ENCODE measurements at places on chromosomes 11 and 22. TPM values are rescaled to one million over a fixed set of nuclear protein-coding genes. Genes with fewer than 3 reads are reported as not detected.

Gene SEPTIN3
- 2.3 TPM for total RNA-seq

DNA sequence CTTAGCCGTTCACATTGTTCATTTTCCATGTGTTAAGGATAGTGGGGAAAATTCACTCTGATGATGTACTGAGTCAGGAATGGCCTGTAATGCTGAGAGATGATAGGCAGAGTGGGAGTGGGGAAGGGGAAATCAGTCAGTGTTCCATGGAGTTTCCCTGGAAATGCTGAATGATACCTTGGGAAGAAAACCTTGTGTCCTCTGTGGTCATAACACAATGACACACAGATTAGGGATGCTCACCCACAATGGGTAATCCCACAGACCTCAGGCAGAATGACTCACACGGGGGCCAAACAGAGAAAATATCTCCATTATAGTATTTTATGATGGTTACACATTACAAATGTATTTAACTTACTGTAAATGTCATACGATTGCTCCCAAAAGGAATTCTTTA lies 118.0 kb downstream of the SNX19 start:
- DNase-seq, result no peak
- H3K36me3 ChIP-seq, result no peaks in the 10 kb centered on the region

DNA sequence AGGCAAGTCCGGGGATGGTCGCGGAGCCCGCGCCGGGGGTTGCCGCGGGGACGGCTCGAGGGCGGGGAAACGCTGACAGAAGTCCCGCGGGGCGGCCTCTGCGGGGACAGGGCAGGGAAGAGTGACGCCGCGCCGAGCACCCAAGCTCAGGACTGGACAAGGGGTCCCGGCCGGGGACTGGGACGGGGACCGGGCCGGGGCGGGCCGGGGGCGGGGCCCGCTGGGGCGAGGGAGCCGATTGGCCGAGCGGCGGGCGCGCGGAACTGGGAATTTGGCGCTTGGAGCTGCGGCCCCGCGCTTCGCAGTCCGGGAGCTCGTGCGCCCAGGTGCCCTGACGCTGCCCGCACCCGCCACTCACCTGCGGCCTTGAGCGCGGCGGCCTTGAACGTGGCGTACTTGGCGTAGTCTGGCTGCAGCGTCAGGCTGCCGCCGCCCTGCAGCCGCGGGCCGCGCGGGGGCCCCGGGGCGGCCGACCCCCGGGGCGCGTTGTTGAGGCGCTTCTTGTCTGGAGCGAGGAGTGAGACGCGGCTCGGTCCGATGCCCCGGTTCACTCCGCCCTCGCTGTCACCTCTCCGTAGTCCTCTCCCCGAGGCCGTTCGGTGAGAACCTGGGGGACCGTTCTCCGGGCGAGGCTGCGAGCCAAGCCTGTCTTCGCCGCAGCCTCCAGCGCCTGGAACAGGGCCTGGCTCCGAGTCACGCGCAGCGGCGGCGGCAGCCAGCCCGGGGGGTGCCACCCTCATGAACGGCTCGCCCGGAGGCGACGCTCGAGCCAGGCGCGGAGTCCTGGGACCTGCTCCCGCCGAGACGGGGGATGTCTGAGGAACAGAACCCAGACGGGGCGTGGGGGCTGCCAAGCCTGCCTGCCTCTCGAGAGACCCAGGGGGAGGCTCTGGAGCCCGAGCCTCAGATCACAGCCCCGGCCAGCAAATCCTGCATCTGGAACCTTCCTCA lies 4.5 kb downstream of the SHISA8 start:
- H3K36me3 ChIP-seq, result no peaks in the 10 kb centered on the region
- DNase-seq, result peak; percentile 27
- H3K27me3 ChIP-seq, result peaks cover 23% of the 10 kb centered on the region
- H3K4me3 ChIP-seq, result no peak overlapping the region
- peaks cover 9% of the 10 kb centered on the region for H3K4me1 ChIP-seq

DNA sequence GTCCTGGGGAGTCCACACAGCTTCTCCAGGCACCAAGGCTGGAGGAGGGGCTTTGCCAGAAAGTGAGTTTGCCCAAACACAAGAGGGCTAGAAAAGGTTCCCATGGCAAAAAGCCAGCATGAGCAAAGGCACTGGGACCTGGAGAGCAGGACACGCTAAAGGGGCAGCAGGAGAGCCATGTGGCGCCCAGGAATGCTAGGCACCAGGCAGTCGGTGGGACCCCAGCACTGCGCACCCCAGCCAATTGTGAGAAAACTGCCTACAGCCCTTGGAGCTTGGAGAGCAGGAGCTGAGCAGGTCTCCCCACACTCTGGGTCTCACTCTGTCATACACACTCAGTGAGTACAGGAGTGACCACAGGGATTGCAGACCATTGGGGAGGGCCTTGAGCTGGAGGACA lies 5.2 kb upstream of the RAB1B start:
- H3K36me3 ChIP-seq, result no peaks in the 10 kb centered on the region
- no peak overlapping the region for H3K4me3 ChIP-seq
- no peaks in the 10 kb centered on the region for H3K27me3 ChIP-seq
- no peak overlapping the region for H3K27ac ChIP-seq
- H3K4me1 ChIP-seq, result peaks cover 10% of the 10 kb centered on the region

DNA sequence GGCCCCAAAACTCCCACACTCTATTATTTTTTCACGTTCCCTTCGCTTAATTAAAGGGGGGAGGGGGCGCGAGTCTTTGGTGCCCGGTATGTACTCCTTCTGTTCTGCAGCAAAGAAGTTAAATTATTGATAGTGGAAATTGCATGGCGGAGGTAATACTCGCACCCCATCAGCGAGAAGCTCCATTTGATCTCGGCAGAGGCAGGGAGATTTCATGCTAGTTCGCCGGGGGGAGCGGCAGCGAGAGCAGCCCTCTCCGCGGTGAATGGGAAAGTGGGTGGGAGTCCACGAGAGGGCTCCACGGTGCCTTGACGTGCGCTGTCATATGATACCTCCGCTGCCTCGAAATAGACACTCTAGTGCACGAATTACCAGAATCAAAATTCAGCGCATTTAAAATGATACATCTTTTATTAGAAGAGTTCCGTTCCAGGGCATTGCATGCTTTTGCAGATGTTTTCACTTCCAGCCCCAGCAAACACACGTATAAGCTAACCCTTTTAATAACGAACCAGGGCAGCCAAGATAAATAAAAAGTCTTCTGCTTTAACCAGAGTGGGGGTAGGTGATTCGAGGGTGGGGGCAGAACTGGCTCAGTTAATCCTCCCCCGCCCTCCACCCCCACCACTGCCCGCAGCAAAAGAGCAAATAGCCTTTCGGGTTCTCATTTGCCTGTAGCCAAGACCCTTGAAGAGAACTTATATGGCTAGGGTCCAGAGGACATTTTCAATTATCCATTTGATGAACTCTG lies 1.3 kb upstream of the BDNF start:
- peak overlapping the region; percentile 41 for H3K4me3 ChIP-seq
- no peaks in the 10 kb centered on the region for H3K36me3 ChIP-seq
- no peak for DNase-seq
- H3K27me3 ChIP-seq, result peaks cover 3% of the 10 kb centered on the region

- no peak for DNase-seq
- no peak overlapping the region for H3K4me3 ChIP-seq
- no peaks in the 10 kb centered on the region for H3K36me3 ChIP-seq
- H3K4me1 ChIP-seq, result no peaks in the 10 kb centered on the region
Observed at GRCh38 chr11:16956538-16957153, 57.6 kb downstream of the PLEKHA7 start.

Data from prostate gland (tissue), 2 donors.